Activated T-helper 9 cell treated with anti-CD3 and anti-CD28 coated beads, Interleukin-2, amount 50 U/mL, for 16 hours (primary cell): ENCODE measurements at places on chromosomes 12 and 14.

GRCh38 chr12:124599074-124599999, 31.9 kb upstream of the NCOR2 start:
- DNase-seq, result no peak

- no peak for DNase-seq
Measured at GRCh38 chr12:106736051-106736957, 38.2 kb upstream of the RIC8B start.

DNA sequence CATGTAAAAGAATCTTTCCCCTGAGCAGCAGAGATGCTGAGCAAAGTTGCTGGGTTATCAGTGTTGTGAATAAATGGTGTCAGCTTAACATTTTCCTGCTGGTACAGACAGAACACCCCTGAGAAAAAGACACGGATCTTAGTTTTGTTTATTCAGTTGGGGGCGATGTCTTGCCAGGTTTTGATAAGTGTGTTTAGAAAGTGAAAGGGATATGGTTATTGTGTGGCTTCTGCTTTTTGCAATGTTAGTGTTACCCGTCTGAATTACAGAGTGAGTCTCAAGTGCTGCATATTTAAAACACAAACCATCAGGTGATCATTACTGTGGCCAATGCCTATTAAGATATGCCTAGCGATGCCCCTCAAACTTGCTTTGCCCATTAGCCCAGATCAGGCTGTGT, 864.6 kb upstream of the SEL1L start:
- DNase-seq, result no peak

DNA sequence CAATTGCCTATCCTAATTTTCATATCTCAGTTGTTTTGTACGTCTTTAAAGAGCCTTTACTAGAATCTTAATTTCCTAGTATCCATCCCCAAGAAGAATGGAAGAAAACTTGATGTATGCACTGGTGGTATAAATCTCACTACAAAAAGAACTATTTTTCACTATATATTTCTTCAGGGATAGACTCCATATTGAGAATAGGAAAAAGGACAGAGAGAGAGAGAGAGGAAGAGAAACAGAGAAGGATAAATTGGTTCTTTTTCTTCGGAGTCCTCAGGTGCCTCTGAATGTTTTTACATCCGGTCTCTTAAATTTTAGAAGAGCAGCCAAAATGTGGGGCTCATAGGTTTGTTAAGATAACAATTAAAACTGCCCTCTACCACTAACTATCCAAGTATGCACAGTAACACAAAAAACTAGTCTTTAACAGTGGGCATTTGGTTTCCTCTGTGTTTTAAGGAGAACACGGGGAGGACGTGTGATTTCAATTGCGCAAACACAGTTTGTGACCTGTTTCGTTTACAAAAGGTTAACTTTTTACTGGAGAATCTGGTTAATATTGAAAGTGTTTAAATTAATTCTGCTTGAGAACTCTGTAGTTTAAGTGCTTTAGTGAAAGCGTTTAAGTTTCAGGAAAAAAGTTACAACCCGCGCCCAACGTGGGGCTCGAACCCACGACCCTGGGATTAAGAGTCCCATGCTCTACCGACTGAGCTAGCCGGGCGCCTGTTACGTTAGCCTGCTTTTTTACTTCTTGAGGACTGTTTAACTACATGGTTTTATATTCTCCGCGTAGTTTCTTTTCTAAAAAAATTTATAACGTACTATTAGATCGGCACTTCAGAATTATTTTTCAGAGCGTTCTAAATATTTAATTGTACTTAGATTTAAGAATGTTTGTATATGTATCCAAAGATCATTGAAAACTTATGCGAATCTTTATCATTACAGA, 5.1 kb upstream of the PSMA3 start:
- DNase-seq, result peak; percentile 71

DNA sequence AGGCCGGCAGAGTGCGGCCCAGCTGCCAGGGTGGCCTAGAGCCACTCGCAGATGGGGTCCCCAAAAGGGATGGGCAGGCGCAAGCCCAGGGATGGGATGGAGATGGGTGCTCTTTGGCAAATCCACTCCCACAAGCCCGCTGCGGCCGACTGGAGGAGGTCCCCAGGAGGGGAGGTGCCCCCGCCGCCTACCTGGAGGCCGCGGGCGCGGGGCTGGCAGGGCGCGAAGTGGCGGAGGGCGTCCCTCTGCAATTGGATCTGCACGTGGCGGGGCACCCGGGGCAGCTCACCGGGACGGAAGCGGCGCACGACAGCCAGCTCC, 730 bp downstream of the PPP1R3E start:
- DNase-seq, result no peak

- DNase-seq, result no peak
Measured at GRCh38 chr12:93200291-93200917, 177.3 kb upstream of the NUDT4 start.

GRCh38 chr12:115451780-115452736, 768.1 kb upstream of the TBX3 start:
- DNase-seq, result no peak

DNA sequence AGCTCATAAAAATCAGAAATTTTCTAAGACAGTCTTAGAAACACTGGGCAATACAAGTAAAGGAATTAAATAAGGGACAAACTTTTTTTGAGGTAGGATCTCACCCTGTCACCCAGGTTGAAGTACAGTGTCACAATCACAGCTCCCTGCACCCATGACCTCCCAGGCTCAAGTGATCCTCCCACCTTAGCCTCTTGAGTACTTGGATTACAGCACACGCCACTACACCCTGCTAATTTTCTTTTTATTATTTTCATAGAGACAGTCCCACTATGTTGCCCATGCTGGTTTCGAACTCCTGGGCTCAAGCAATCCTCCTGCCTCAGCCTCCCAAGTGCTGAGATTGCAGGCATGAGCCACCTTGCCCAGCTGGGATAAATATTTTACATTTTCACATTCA, 90.3 kb downstream of the USP15 start:
- DNase-seq, result no peak

- DNase-seq, result no peak
Measured at GRCh38 chr12:11689591-11690186, 40.2 kb downstream of the ETV6 start.

GRCh38 chr12:78040111-78040510, 209.4 kb downstream of the NAV3 start:
- DNase-seq, result no peak

GRCh38 chr12:113369391-113369985, 11.1 kb downstream of the PLBD2 start:
- no peak for DNase-seq

GRCh38 chr12:70449753-70450341, 83.8 kb downstream of the KCNMB4 start:
- DNase-seq, result no peak

DNA sequence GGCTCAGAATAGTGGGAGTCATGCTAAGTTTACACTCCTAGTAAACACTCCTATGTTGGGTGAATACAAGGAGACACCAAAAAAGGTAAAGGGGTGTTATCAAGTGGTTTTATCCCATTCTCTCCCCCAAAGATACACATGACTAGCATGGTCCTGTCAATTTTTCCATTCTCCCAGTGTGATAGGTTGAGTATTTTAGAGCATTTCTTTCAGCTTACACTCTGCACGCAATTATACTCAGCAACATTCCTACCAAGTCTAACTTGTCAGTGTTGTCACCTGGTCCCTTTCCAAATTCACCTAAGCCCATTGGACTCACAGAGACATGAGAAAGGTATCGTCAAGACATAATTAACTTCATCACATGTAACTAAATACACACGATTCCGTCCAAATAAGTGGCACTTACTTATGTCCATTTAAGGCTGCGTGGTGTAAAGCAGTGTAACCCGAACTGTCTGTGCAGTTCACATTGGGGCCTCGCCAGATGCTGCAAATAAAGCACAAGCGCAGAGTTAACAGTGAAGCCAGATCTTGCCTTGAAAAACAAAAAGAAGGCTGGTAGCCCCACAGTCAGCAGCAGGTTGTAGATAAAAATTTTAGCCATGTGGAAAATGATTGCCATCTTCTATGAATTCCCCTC, 159.7 kb downstream of the ANKS1B start:
- no peak for DNase-seq

GRCh38 chr14:72788255-72788654, 105.6 kb downstream of the DPF3 start:
- DNase-seq, result no peak

DNA sequence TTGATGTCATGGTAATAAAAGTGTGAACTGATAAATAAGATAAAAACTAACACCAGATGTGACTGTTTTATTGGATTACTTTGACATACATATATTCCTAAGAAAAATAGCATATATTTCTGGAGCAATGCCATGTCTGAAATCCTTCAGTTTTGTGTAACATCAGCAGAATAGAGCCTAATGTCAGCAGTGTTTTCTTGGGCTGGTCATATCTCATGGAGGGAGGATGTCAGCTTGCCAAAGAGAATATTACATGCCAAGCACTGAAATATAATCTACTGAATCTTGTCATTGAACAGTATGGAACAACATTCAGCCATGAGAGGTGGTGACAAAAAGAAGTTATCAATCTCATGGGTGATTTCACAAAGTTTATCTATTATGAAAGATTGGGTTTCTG, 220.3 kb downstream of the KLHL28 start:
- no peak for DNase-seq

DNA sequence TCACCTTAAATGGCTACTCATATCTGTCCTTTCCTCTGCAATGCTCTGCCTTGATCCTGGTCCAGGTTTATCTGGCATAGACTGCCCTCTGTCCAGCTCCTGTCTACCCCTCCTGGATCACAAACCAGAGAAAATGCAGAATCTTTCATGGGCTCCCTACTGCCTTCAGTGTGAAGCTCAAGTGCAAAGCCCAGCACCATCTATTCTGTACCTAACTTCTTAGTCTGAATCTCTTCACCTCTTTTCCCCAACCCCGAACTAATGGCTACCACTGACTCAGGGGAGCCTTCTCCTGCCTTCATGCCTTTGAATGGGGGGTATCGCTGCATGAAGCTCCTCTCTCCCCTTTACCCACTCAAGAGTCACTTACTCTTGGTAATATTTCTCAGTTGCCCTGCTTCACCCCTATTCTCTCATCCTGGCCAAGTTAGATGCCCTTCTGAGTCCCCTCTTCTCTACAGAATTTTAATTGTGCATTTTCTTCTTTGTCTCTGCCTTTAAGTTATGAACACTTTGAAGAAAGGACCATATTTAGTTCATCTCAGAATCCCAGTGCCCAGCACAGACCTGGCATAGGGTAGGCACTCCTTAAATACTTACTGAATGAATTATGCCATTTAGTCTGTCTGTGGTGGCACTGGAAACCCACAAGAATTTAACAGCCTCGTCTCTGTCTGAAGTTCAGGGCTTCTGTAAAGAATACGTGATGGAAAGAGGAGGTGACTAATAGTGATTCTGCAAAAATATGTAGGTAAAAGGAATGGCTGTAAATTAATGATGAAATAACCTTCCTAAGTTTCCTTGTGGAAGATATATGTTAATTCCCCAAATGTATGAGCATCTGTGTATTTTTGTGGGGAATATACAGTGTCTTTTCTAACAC, 191.3 kb upstream of the AMIGO2 start:
- no peak for DNase-seq

GRCh38 chr14:92470215-92470614, 43.4 kb upstream of the RIN3 start:
- no peak for DNase-seq

GRCh38 chr14:52741865-52742264, 11.9 kb downstream of the STYX start:
- no peak for DNase-seq

- no peak for DNase-seq
Measured at GRCh38 chr12:115871714-115872113, 405.8 kb downstream of the MED13L start.
